ENCODE measurements at places on chromosomes 4 and X.

GRCh38 chr4:152680988-152681603, 1.3 kb upstream of the TMEM154 start:
- no peak for DNase-seq

- no peak for DNase-seq
Observed at GRCh38 chrX:74117962-74118902, 185.7 kb upstream of the ZCCHC13 start.

GRCh38 chrX:150768132-150768485, 74.9 kb downstream of the MTMR1 start:
- DNase-seq: no peak

- no peak for DNase-seq
Observed at GRCh38 chr4:15366721-15367120, 61.1 kb upstream of the C1QTNF7 start.

DNA sequence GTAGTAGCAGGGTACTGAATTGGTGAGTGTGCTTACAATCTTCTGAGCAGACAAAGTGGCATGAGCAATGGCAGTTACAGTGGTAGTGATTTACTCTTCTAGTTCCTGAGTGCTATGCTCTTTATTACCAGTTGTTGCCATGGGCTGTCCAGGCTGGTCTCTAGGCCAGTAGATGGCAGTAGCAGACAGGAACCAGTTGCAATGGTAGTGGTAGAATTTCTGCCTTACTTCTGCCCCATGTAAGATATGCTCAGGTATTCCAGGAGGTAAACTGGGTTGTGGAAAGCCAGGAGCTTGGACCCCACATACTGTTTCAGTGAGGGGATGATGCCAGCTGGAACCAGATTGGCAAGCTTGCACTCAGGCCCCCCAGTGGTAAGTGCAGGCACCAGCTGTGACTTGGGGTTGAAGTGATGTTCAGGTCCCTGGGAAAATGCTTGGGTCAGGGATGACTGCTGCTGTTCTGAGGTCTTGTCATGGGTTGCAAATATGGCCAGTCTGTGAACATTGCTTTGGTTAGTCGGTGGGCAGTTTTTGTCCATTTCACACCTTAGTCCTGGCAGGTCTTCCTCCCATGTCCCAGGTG, 63.0 kb upstream of the ZXDB start:
- DNase-seq: peak; percentile 3

DNA sequence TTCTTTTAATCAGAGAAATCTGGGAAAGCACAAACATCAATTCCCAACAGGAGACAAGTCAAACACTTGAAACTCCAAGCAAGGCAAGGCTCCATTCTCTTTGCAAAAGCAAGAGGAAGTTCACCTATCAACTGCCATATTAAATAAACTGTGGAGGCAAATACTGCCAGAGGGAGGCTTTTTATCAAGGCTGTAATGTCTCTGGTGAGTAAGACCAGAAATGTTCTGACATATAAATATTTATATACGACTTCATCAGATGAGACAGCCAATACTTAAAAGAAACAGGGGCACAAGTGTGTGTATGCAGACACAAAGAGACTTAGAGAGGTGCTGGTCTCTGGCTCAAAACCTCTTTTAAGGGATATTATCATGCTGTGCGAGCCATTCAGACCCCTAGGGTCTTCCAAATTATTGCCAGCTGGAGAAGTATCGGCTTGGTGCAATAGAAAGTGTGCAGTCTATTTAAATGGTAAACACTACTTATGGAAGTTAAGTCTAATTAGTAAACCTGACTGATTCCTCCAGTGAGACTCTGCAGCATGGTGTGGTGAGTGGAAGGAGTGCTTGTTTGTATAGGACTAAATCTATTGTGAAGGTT, 24.4 kb downstream of the DCX start:
- no peak for DNase-seq

- no peak for DNase-seq
Observed at GRCh38 chr4:142406917-142407501, 439.1 kb downstream of the INPP4B start.

Data from activated CD4-positive, alpha-beta T cell treated with anti-CD3 and anti-CD28 coated beads, Interleukin-2, amount 50 U/mL, for 4 hours (primary cell).